Ovary (tissue), 10 donors: ENCODE measurements at places on chromosomes 16 and 17. TPM values are rescaled to one million over a fixed set of nuclear protein-coding genes. Genes with fewer than 3 reads are reported as not detected.
A peak's percentile ranks its signal among the peaks of the same experiment; 100 is the strongest.

CHD9NB gene
- 4.3 TPM for total RNA-seq

GRCh38 chr16:22857296-22858025, 43.5 kb downstream of the HS3ST2 start:
- no peak overlapping the region for H3K4me3 ChIP-seq
- no peaks in the 10 kb centered on the region for H3K4me1 ChIP-seq
- no peaks in the 10 kb centered on the region for H3K36me3 ChIP-seq
- no peak for DNase-seq

- H3K36me3 ChIP-seq: no peaks in the 10 kb centered on the region
- H3K27me3 ChIP-seq: no peaks in the 10 kb centered on the region
- no peak overlapping the region for H3K4me3 ChIP-seq
- DNase-seq: no peak
- H3K4me1 ChIP-seq: no peaks in the 10 kb centered on the region
These were observed 681.4 kb downstream of the CDH11 start for GRCh38 chr16:64440421-64440831.

GRCh38 chr17:80456465-80457235, 19.8 kb downstream of the NPTX1 start:
- peaks cover 18% of the 10 kb centered on the region for H3K4me1 ChIP-seq
- no peaks in the 10 kb centered on the region for H3K27me3 ChIP-seq
- H3K27ac ChIP-seq: peak overlapping the region; percentile 1
- H3K36me3 ChIP-seq: no peaks in the 10 kb centered on the region

- DNase-seq: no peak
- no peak overlapping the region for H3K4me3 ChIP-seq
- no peaks in the 10 kb centered on the region for H3K27me3 ChIP-seq
- H3K27ac ChIP-seq: no peak overlapping the region
- peaks cover 4% of the 10 kb centered on the region for H3K4me1 ChIP-seq
- H3K36me3 ChIP-seq: no peaks in the 10 kb centered on the region
These were observed 137.1 kb upstream of the AXIN2 start for GRCh38 chr17:65698381-65699061.

DNAAF1 gene
- 0.76 TPM for total RNA-seq

- no peaks in the 10 kb centered on the region for H3K36me3 ChIP-seq
- no peak overlapping the region for H3K27ac ChIP-seq
- no peaks in the 10 kb centered on the region for H3K27me3 ChIP-seq
- no peak for DNase-seq
These were observed 32.4 kb downstream of the CCL4 start for GRCh38 chr17:36136036-36136435.

DNA sequence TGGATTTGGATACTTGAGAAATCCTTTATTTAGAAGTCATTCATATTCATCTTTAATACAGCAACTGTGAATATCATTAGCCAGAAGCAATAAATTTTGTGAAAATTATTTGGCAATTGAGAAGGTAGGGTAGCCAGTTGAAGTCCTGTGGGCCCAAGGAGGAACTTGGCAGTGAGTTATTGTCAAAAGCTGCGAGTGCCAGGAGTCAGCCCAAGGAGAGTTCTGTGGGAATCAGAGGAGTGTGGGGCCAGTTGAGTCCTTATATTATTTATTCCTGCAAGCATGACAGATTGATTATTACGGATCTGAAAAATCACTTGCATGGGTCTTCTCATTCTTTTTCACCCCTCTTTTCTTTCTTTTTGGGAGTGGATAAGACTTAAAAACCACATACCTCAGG, 38.3 kb downstream of the PRKCA start:
- H3K4me1 ChIP-seq: peaks cover 7% of the 10 kb centered on the region
- no peaks in the 10 kb centered on the region for H3K36me3 ChIP-seq
- no peak for DNase-seq
- H3K27me3 ChIP-seq: no peaks in the 10 kb centered on the region
- H3K4me3 ChIP-seq: no peak overlapping the region
- no peak overlapping the region for H3K27ac ChIP-seq
